KBM-7 (cell line): ENCODE measurements at places on chromosomes 4 and X.

DNA sequence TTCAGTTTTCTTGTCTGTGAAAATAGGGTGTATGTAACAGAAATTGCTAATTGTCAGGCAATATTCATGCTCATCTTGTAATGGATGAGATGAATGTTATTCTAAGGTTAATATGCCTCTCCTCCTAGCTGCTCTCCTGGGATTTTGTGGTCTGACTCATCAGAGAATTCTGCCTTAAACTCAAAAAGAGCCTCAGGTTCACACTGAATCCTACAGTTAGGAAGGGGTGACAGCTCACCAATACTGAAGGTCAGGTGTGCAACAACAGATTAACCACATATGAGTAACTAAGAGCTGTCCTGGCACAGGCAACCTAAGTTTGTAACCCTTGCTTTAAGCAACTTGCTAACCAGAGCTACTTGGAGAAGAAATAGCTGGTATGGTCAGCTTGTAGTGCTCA lies 197.7 kb downstream of the SPATA18 start:
- DNase-seq: no peak

DNA sequence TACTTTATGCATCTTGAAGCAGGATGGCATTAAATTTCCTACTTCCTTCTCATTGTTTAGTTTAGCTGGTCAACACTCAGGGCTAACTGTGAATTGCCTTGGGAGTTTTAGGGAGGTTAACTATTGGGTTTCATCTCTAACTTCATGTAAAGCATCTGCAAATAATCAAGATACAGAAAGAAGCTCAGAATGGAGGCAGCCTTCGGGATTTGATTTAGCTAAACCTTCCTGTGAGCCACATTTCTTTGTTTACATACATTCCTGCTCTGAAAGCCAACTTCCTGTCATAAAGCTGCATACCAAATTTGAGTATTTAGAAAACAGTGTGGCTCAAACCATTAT lies 131.7 kb upstream of the PCDH18 start:
- no peak for DNase-seq

- DNase-seq: no peak
These were observed 104.2 kb upstream of the PUDP start for GRCh38 chrX:7252013-7252610.

- peak; percentile 17 for DNase-seq
These were observed 108.7 kb upstream of the FUNDC1 start for GRCh38 chrX:44651358-44651757.

GRCh38 chrX:29941287-29941686 lies 274.1 kb upstream of the MAGEB2 start:
- DNase-seq: no peak

DNA sequence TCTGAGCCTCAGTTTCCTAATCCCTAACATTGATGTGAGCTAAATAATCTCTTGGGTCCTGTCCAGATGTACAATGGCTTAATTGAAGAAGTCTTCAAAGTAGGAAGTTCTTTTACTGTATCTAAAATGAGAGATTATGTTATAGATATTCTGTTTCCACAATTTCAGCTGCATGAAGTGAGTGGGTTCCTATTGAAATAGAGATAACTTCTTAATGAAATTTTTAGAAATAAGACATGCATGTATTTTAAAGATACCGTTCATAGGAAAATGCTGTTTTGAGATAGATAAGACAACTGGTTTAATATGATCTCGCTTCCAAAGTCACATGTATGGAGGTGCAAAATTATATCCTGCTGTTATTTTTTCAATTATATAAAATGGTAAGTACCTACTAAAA lies 71.9 kb downstream of the CLDN22 start:
- no peak for DNase-seq

GRCh38 chr4:8533274-8533865 lies 46.8 kb upstream of the GPR78 start:
- no peak for DNase-seq

GRCh38 chr4:955161-955921 lies 18.0 kb downstream of the DGKQ start:
- no peak for DNase-seq

- DNase-seq: no peak
These were observed 493 bp downstream of the TCEAL5 start for GRCh38 chrX:103275947-103276567.

DNA sequence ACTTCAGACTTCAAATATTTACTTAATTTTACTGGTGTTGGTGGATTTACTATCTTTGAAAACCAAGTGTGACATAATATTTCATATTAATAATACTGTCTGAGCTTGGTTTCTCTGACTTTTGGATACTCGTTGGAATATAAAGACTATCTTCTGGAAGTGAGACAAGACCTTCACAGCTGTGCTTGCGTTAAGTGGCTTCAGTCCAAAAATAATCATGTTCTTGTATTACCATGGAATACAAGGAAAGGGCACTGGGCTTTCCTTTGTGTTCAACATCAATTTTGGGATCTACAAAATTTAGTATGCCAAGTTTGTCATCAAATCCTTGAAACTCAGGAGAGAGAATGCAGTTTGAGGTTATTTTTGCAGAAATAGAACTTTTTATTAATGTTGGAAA lies 712.4 kb upstream of the LCORL start:
- no peak for DNase-seq

GRCh38 chr4:119170195-119170594 lies 34.6 kb downstream of the MYOZ2 start:
- DNase-seq: no peak

GRCh38 chr4:105509291-105509690 lies 35.4 kb upstream of the PPA2 start:
- no peak for DNase-seq

- no peak for DNase-seq
These were observed 111.9 kb downstream of the SORBS2 start for GRCh38 chr4:185700048-185700447.

DNA sequence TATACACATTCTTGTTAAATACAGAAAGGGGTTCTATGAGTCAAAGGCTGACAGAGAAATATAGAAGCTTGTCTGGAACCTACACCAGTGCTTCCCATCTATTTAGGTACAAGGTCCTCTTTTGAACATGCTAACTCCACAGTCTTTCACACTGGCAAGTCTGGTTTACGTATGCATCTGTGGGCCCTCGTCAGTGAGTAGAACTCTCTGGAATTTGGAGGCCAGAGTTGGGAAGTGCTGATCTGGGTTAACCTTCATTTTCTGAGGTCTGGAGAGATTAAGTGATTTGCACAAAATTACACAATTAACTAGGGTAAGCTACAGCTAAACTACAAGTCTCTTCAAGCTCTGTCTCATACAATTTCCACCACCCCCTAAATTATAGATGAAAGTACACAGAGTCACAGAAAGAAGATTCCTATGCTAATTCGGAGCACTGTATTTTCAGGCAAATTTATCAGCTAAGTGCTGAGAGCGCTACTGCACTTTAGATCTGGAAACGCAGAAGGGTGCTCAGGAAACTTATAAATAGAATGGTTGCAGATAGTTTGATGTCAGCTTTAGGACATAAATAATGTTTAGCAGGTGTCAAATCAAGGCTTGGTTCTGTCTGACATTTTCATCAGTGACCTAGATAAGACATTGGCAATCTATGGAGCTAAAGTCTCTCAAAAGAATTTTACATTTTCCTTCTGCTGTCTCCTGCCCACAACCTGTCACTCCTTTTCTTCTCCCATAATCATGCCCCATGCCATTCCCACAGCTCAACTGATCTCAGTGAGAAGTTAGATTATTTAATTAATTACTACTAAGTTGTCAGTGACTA lies 43.0 kb upstream of the PDLIM5 start:
- no peak for DNase-seq

DNA sequence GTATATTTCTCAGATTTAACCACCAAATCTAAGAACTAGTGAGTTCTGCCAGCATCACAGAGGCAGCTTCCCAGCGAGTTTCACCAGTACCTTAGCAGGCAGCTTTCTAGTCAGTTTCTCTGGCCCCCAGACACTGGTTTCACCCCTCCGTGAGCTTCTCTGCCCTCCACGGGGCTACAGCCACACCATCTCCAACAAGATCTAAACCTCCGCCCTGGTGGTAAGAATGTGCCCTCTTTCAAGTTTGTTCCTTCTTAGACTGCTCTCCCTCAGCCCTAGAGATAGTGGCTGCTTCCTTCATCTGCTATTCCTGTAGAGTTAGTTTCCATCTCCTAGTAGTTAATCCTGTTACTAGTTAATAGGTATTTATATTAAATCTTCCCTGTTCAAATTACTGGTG lies 60.5 kb upstream of the TAB3 start:
- DNase-seq: no peak

- no peak for DNase-seq
These were observed 12.1 kb upstream of the TENM3 start for GRCh38 chr4:182231080-182231479.

DNA sequence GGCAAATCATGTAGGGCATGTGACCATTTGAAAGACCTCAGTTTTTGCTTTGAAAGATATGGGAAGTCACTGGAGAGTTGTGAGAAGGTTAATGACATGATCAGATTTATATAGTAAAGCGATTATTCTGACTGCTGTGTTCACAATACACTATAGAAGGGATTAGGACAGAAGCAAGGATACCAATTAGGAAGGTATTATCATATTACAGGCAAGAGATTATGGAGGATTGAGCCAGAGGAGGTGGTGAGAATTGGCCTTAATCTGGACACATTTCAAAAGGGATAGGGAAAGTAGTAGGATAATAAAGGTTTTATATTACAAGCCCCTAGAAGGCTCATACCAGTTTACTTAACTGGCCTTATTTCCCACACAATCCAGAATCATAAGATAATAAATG lies 124.9 kb upstream of the POF1B start:
- no peak for DNase-seq

- DNase-seq: no peak
These were observed 493.8 kb upstream of the GALNT7 start for GRCh38 chr4:172674811-172675210.

DNA sequence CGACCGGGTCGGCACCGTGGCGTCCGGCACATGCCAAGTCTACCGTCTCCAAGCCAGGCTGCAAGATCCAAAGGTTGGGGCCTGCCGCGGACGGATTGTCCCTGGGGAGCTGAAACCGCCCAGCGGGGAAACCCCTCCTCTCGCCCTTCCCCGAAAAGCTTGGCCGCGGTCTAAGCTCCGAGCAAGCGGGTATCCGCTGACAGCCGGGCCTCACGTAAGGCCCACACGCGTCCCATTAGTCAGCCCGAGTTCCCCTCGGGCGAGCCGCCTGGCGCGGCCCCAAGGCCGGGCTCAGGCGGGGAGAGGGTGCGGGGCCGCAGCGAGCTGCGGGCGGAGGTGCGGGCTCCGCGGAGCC lies 6.8 kb upstream of the BCOR start:
- DNase-seq: peak; percentile 43

GRCh38 chrX:55758033-55758432 lies 40.5 kb downstream of the RRAGB start:
- no peak for DNase-seq

DNA sequence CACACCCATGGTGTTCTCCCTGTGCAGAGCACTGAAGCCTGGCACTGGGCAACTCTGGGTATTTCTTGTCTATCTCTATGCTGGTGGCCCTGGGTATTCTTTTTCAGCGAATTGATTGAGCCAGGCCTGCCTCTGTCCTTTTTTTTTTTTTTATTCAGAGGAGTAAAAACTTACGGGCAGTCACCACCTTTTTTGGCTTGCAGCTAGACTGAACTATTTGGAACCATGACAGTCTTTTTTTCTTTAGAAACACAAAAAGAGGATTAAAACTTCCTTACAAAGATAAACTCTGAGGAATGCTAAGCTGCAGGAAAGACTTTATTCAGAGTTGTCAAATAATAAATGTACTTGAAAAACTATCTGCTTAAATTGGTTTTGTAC lies 119.2 kb upstream of the STIM2 start:
- no peak for DNase-seq

- DNase-seq: no peak
These were observed 18.1 kb downstream of the USP38 start for GRCh38 chr4:143202824-143203223.

GRCh38 chrX:154321594-154321993 lies 26.0 kb downstream of the TKTL1 start:
- no peak for DNase-seq

DNA sequence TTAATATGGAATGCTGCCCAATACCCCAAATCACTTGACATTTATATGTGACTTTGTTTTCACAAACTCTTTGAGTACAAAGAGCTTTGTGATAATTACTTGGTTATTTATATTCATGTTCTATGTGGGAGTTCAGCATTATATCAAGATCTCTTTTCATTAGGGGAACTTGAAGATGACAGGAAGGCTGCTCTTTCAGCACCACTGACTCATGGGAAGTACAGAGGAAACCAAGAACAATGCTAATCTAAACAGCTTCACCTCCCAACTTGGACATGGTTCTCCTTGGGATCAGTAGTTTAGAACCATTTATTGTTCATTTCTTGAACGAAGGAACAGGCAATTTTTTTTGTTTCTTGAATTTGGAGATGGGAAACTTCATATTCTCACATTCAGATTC lies 184.0 kb upstream of the AFF2 start:
- no peak for DNase-seq

DNA sequence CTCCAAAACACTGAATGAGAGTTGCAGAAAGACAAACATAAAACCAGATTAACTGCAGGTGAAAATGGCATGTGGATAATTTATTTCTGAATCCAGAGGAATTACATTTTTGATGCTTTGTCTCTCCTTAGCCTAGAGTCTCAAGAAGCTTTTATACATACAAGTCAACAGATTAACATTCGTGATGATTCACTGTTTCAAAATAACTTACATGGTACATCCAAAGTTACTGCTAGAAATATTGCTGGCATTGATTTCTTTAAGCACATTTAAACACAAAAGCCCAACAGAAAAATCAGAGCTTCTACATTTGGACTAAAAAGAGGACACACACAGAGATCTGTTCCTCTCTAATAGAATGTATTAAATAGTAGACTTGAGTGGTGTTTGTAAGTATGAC lies 105.6 kb downstream of the AMELX start:
- DNase-seq: no peak

DNA sequence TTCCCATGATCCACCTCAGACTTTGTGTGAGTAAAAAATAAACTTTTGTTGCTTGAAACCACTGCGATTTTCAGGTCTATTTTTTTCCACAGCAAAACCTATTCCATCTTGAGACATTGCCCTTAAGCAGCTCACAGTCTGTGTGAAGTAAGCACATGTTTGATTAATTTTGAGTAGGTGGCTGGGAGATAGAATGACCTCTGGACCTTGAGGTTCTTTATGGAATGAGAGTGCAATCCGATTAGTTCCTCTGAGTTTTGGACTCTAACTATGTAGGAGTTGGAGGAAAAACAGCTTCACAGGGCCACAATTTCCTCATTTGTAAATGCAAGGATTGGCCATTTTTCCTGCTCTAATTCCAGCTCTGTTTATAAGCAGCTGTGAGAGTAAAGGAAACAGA lies 234.1 kb upstream of the IGFBP7 start:
- DNase-seq: no peak

GRCh38 chr4:153294631-153295030 lies 49.9 kb upstream of the MND1 start:
- no peak for DNase-seq

DNA sequence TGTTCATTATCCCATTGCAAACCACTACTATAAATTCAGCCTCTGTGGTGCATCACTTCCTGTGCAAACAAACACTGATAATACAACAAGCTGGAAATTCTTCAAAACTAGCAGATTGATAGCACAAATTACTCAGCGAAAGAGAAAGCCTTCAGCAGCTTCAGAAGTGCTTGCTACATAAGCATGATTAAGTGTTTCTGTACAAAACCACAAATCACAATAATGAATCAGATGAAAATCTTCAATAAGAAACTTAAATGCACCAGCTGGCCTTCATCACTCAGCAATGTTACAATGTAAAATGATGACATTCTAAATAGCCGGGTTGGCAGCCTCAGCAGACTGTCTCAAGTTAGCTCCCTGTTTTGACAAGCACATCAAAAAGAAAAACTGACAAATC lies 262.2 kb downstream of the SPOCK3 start:
- no peak for DNase-seq

- no peak for DNase-seq
These were observed 29.0 kb upstream of the GPM6B start for GRCh38 chrX:13845721-13846378.

GRCh38 chr4:188623314-188623854 lies 484.1 kb downstream of the TRIML1 start:
- DNase-seq: no peak
